ENCODE measurements at places on chromosomes 2 and 18.

DNA sequence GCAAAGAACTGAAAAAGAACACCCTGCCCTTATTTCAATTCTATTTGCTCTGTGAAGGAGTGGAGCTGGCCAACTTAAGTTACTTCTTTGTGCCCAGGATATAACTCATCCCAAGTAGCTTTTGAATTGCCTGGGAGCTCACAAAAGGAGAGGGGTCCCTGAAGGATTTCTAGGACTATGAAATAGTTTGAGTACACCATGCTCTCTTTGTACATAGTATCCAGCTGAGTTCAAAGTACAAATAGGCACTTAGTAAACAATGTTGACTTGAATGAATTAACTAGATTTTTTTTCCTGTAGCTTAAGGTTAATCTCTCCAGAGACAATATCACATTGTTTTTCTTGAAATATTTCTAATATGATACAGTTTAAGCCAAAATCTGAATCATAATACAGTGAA is 47.7 kb downstream of the ZC3H15 start:
- DNase-seq = no peak

DNA sequence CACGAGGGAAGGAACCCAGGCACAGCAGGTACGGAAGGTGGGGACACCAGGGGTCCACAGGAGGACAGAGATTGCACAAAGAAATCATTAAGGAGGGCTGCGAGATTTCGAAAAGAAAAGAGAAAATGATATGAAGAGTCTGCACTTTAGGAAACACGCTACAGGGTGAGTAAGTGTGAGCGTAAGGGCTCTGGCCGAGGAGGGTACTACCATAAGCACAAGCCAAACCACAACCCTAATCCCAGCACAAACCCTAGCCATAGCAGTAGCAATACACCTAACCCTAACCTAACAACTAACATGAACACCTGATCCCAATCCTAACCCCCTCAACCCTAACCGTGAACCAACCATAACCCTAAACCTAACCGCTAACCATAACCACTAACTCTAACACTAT is 104.0 kb downstream of the ZNF516 start:
- no peak for DNase-seq

DNA sequence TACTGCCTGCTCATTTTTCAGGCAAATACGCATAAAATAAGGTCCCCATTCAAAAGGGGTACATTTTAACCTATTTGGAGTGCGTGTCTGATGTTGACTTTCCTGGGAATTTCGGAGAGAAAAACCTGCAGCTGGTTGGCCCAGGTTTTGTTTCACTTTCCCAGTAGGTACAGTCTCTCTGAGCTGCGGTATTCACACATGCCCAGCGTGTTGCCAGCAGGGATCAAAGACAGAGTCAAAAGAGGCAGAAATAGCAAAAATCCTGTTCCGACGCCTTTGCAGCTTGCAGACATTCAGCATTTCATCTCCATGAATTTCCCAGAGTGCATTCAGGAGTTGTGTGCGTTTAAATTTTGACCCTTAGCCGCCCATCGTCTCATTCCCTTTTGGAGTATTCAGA is 855.4 kb upstream of the CELF4 start:
- DNase-seq = no peak

DNA sequence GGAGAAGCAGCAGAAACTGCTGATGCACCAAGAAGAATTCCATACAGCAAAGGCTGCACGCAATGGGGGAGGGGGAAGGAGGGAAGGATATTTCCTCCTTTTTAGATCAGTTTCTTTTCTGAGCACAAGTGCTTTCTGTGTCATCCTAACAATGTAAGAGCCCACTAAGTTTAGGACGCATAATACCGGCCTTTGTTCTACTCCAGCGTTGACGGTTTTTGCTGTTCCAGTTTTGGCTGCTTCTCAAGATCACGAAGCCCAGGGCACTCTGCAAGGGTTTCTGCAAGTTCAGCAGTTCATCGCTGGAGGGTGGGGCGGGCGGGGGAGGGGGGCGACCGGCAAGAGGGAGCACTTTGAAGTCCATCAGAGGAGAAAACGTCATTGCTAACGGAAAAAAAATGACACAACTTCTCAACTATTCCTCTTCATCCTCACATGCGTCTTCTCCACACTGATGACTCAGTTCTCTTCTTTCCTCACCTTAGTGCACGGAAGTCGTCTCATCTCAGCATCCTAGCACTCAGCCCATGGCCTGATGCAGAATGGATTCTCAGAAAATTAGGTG is 8.7 kb downstream of the FAM178B start:
- DNase-seq = no peak

DNA sequence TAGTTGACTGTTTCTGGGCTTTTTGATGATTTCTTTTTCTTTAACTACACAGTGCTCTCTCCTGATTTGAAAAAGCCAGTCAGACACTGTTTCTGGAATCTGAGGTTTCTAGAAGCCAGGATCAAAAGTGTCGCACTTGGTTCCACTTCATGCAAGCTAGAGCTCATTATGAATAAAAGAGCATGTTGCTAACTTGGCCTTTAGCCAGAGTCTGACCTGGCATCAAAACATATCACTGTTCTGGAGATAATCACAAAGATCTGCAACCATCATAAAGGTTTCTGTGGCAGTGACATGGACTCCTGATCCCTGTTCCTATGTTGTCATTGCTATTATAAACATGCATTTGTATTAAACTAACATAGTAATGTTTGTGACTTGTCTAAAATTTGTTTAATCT is 76.1 kb upstream of the MAPRE2 start:
- no peak for DNase-seq

- DNase-seq = no peak
Measured at GRCh38 chr2:1777781-1778180, 33.5 kb upstream of the PXDN start.

DNA sequence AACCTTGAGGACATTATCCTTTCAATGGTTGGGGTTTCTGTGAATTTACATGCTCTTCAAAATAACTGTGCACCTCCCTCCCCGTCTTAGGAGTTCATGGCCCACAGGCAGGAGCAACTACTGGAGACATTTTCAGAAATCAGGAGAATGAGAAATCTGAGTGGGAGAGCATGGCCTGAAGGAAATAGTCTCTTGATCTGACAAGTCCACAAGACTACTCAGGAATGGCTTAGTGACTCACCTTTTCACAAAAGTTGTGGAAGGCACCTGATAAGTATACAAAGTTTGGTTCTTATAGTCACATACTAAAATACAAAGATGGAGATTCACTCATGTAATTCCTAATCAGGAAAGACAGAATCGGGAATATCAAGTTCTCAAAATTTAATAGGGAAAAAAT is 83.6 kb upstream of the NCKAP5 start:
- no peak for DNase-seq

GRCh38 chr2:5700551-5700950 is 8.4 kb downstream of the SOX11 start:
- no peak for DNase-seq

DNA sequence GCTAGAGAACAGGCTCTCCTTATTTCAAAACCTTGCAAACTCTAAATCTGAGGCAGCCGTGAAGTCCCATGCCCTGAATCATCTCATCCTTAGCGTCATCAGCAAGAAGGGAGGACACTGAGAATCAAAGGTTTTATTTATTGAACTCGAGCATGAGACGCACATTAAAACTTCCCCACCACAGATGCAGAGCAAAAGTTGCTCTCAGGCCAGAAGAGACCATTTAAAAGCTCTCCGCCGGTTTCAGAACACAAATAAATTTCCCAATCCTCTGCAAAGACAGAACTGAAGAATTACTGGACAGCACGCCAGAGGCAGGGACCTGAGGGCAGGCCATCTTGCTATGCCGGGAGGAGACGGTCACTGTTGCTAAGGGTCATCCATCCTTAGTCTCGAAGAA is 1.3 kb downstream of the AMMECR1L start:
- no peak for DNase-seq

DNA sequence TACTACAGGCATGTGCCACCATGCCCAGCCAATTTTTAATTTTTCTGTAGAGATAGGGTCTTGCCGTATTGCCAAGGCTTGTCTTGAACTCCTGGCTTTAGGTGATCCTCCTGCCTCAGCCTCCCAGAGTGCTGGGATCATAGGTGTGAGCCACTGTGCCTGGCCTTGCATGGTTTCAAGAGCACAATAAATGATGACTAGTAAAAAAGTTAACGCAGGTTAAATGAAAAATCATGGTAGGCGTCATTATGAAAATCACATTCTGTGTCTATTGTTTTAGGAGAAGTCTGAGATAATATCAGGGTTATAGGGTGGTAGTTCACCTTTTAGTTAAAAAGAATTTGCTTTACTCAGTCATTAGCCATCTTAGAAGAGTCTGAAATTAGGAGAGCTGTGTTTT is 38.3 kb downstream of the ALMS1 start:
- DNase-seq = no peak

- DNase-seq = no peak
Measured at GRCh38 chr2:111100765-111101162, 19.9 kb upstream of the BCL2L11 start.

DNA sequence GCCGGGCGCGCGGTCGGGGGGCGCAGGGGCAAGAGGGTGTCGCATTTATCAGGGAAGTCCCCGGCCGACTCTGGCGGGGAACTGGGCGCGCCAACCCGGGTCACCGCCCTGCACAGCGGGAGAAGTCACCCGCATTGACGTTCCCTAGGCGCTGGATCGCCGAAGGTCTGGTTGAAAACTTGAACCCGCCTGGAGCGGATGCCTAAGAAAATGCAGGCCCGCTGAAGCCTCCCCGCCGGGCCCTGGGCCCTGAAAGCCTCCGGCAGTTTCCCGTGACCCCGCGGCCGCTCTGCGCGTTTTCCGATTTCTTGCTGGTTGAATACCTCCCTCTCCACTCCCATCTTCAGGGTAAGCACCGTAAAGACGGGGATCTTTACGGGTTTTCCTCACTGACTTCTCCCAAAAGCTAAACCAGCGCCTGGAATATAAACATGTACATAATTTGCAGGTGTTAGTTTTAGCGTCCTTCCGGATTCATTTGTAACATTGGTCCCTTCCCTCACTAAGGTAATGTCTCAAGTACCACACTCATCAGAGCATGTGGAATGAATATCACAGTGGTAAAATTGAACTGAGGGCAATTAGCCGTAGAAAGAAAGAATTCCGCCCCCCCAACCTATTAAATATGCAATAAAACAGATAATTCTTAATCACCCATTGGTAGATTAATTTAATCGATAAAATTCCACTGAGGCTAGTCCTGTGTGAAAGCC is 675 bp upstream of the SPIRE1 start:
- no peak for DNase-seq

DNA sequence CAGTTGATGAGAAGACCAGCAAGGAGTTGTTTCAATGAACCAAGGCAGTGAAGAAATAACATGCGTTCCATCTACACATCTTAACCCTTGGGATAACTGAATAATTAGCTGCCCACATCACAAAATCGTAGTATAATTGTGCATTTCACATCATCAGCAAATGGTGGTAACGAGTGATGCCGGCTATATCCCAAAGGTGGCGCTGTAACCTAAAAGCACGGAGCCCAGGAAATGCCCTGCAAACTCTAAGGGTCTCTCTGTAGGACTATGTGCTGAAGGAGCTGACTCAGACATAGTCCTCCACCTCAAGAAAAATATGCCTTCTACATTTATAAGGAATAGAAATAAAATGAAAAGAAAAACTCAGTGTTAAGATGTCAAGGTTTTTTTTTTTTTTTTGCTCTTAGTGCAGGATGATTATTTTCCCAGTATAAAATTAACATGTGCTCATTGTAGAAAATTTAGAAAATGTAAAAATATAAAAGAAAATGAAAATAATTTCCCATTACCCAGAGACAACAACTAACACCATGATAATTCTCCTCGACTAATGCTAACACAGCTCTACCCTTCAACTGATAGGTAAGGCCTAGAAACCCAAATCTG is 23.1 kb upstream of the DSG3 start:
- DNase-seq = no peak

- no peak for DNase-seq
Measured at GRCh38 chr18:79644666-79645057, 34.9 kb upstream of the CTDP1 start.

DNA sequence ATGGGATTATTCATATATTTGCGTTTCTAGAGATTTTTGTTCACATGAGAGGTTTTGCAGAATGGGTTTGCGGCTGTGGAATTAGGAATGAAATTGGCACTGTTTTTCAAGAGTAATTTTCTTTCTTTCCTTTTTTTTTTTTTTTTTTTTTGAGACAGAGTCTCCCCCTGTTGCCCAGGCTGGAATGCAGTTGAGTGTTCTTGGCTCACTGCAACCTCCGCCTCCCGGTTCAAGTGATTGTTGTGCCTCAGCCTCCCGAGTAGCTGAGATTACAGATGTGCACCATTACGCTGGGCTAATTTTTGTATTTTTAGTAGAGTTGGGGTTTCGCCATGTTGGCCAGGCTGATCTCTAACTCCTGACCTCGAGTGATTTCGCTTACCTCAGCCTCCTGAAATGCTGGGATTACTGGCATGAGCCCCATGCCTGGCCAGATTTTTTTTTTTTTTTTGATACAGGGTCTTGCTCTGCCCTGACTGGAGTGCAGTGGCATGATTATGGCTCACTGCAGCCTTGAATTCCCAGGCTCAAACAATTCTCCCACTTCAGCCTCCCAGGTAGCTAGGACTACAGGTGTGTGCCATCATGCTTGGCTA is 65.3 kb downstream of the MIB1 start:
- no peak for DNase-seq

DNA sequence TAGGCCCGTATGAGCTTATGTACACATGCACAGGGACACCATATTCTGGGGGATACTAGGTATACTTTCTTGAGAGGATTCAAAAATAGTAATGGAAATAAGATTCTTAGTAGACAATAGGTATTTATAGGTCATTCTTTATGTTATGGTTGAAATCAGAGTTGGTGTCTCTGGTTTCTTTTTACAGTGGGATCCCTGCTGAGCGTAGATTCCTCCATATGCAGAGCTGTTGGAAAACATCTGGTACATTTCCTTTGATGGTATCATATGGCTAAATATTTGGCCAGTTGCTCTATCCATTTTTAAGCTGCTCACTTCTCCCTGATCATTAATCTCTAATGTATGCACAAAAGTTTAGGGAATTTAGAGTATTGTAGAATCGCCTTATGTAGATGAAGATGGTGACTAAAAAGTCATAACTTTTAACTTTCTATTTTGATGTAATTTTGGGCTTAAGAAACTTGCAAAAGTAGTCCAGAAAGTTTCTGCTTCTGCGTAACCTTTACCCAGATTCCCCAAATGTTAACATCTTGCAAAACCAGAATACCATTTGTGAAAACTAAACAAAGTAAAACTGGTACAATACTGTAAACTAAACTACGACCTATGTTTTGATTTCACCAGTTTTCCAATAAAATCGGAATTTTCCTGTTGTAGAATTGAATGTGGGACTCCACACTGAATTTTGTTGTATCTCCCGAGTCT is 5.4 kb downstream of the ARHGAP28 start:
- no peak for DNase-seq

- DNase-seq = no peak
Measured at GRCh38 chr2:229090225-229090624, 180.9 kb downstream of the PID1 start.

DNA sequence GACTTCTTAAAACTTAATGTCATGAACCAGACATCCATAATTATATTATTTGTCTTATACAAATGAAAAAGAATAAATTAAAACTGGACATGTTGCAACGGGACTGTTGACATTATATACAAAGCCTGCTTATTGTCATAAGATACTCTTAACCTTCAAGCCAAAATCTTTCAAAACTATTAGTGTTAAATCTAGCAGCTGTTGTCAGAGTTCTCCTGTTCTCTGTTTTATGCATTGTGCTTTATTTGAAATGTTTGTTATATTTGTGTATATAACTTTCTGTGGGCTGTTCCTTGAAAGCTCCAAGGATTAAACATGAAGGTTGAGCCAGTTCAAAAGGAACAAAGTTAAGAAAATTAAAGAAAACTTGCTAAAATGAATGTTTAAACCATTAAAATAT is 335.5 kb upstream of the NT5C1B start:
- DNase-seq = no peak
